Stimulated activated CD4-positive, alpha-beta T cell treated with anti-CD3 and anti-CD28 coated beads, Interleukin-4, amount 100 ng/mL, for 24 hours (primary cell): ENCODE measurements at places on chromosomes 11 and 22.

DNA sequence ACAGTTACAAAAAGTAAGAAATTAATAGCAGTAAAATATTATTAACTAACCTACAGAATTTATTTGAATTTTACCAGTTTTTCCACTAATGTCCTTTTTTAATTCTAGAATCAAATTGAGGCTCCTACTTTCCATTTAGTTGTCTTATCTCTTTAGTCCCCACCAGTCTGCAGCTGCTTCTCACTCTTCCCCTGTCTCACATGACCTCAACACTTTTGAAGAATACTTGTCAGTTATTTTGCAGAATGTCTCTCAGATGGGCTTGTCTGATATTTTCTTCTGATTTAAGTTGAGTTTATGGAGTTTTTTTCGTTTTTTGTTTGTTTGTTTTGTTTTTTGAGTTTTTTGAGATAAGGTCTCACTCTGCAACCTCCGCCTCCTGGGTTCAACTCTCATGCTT, 74.3 kb upstream of the ADORA2A start:
- DNase-seq = no peak

DNA sequence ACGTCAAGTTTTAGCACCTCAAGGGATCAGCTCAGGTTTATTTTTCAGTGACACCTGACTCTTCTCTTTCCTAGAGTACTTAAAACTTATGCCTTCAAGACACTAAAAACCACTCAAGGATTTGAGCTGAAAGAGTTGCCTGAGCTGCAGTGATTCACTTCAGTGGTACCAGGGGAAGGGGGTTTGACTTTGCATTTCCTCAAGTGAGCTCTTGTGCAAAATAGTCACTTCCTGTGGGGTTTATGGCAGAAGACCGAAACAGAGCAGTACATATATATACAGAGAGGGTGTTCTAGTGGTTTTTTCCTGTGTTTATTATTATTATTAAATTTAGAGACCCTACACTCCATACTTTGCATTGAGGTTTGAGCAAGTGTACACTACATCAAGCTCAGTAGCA, 60.7 kb downstream of the DBX1 start:
- no peak for DNase-seq

- DNase-seq = no peak
Measured at GRCh38 chr22:45516923-45517675, 14.4 kb downstream of the FBLN1 start.

GRCh38 chr11:66981976-66982578, 7.0 kb downstream of the C11orf86 start:
- peak; percentile 20 for DNase-seq
